ENCODE measurements at places on chromosomes 4 and X.

DNA sequence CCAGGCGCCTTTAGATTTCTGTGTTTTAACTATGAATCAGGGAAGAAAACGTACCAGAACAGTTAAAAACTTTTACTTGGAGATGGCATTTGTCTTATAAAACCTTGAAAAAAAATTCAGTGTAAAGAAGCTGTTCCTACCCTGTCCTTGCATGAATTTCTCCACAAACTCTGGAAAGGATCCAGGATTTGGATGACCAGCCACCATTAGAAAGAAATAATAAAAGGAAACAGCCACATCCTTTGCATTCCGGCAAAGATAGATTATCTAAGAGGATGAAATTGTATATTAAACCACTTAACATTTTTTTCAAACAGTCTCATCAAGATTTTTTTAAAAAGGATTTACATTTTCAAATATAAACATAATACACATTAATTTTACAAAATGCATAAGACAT, 10.6 kb downstream of the SULT1E1 start:
- DNase-seq = no peak

DNA sequence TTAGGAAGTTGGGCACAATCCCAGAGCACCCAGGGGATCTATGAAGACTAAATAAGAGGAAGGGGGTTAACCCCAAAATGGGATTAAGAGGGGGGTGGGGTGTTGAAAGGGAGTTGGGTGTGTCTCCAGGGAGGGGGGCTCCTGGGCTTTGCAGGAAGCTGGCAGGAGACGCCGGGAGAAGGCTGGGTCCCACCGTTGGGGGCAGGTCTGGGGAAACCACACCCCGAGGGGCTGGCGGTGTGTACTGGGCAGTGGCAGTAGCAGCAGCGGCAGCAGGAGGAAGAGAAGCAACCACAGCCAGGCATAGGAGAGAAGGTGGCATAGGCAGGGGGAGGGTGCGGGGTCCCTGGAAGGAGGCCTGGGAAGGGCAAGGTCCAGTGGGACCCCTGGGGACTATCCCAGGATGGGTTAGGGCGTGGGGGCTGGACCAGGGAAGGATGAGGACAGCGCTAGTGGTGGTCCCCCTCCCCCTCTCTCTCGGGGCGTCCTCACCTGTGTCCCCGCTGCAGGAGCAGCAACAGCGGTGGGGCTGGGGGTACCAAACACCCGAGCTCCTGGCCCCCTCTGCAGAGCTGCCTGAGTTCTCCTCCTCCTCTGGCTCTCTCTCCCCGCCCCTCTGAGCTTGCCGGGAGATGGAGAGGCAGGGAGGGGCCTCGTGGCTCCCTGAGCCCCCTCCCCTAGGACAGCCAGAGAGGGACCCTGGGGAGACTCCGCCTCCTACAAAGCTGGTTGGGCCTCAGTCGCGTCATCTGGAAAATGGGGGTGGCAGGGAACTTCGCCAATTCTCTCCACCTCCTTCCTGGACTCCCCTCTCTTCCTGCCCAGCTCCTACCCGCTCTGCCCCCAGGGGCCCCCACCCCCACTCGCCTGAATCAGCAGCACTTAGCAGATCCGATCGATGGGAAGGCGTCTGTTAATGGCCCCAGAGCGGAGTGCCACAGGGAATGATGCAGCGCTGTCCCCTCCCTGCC, at the start of gene KCND1:
TSS of gene KCND1 (minus strand) at position 596 of the 971 bp plus-strand sequence. CDS start 1,573 bp downstream, outside the sequence.
- no peak for DNase-seq

- DNase-seq = peak; percentile 44
These were observed 147.7 kb downstream of the SH3KBP1 start for GRCh38 chrX:19739683-19740082.

GRCh38 chrX:522456-522855, 108.1 kb upstream of the SHOX start:
- no peak for DNase-seq

GRCh38 chr4:113179996-113180395, 130.5 kb downstream of the ANK2 start:
- no peak for DNase-seq

Data from activated CD4-positive, CD25-positive, alpha-beta regulatory T cell treated with anti-CD3 and anti-CD28 coated beads, Interleukin-2, amount 50 U/mL, for 72 hours (primary cell).